ENCODE measurements at places on chromosomes 7 and 10.

DNA sequence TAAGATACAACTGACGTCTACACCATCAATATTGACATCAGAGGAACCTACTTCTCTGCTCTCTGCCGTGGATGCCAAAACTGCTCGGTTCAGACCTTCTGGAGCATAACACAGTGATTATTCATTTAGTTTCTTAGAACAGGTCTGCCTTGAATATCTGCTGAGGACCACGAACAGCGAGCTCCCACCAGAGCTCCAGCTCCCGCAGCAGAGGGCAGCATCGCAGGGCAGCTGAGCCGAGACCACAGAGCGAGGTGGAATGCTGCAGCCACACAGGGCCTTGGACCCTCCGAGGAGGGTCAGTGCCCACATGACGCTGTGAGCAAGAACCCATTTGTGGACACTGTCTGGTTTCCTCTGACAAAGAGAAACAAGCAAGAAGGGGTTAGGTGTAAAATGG is 6.8 kb downstream of the VIPR2 start:
- DNase-seq = no peak

DNA sequence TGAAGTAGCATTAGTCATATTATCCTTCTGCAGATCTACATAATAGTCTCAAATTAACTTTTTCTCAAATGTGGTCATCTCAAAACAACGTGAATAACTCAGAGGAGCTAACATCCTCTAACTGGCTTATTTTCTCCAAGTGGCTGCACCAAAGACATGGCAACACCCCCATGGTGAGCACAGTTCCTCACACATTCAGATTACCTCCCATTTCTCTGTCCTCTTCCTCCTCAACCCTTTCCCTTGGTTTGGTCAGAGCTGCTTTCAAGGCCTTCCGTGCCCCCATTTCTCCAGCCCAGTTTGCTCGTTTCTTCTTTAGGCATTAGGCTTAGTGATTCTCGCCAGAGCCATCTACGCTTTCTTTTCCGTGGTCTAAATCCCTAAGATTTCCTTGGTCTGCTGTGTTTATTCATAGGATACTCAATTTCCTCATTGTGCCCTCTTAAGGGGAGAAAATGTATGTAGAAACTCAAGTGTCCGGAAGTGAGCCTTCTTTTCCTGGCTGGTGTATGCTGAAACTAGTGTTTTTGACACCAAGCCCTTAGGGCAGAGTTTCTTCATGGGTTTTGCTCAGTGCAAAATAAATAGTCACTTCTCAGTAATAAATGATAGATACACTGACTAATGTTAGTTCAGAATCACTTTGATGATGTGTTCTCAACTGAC is 2.6 kb downstream of the MET start:
- no peak for DNase-seq

- no peak for DNase-seq
Measured at GRCh38 chr7:26900251-26900650, 35.9 kb upstream of the SKAP2 start.

DNA sequence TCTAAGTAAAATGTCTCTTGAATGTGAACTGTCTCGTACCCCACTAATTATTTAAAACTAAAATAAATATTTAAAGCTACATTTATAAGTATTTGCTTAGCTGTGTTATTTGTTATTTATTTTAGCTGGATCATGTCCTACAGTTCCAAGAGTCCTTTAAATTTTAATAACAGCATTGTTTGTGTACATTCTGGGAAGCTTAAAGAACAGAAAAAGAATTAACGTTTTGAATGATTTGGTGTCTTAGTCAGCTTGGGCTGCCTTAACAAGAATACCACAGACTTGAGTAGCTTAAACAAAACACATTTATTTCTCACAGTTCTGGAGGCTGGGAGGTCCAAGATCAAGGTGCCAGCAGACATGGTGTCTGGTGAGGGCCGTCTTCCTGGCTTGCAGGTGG is 107.4 kb downstream of the ITIH5 start:
- DNase-seq = no peak

DNA sequence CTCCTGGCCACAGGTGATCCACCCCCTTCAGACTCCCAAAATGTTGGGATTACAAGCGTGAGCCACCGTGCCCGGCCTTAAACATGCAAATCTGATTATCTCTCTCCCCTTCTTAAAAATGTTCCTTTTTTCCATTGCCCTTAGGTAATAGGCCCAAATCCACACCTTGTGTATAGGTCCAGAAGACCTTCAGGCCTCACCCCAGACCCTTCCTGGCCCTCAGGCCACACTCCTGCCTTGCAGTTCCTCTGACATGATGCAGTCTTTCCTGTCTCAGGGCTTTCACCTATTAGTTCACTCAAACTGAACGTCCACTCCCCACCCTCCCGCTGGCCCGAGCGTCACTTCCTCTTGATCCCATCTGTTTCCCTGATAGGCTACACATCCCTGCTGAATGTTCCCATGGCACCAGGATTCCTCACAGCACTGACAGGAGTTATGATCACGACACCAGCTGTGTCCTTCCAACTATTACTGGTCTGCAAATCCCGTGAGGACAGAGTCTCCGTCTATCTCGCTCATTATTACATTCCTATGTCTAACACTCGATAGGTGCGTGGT is 46.4 kb downstream of the DENND2A start:
- DNase-seq = no peak

- DNase-seq = no peak
Measured at GRCh38 chr10:13078912-13079775, 20.8 kb upstream of the OPTN start.

GRCh38 chr10:69715156-69715898 is 85.3 kb downstream of the FAM241B start:
- no peak for DNase-seq

DNA sequence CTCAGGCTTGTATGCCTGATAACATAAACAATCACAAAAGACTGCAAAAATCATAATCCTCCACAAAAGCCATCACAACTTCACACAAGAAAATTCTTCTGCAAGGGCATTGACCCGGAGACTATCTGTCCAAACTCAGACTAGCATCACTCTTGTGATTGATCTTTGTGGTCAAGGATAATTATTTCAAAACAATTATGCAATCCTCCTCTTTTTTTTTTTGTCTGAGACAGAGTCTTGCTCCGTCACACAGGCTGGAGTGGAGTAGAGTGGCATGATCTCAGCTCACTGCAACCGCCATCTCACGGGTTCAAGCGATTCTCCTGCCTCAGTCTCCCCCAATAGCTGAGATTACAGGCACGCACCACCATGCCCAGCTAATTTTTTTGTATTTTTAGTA is 22.2 kb downstream of the CDNF start:
- DNase-seq = no peak

DNA sequence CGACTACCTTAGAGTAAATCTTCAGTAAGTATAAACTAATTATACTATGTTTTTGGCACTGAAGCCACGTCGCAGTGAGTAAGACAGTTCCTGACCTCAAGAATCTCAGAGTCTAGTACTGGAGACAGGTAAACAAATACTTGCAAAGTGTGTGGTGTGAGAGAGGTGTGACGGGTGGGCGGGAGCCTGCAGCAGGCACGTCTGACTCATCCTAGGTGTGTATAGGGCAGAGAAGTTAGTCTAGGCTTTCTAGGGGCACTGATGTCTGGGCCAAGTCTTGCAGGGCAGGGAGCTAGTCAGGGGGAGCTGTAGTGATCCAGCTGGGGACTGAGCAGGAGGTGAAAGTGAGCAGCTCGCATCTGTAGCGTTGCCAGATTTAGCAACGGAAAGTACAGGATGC is 35.9 kb upstream of the SFTPD start:
- DNase-seq = no peak

DNA sequence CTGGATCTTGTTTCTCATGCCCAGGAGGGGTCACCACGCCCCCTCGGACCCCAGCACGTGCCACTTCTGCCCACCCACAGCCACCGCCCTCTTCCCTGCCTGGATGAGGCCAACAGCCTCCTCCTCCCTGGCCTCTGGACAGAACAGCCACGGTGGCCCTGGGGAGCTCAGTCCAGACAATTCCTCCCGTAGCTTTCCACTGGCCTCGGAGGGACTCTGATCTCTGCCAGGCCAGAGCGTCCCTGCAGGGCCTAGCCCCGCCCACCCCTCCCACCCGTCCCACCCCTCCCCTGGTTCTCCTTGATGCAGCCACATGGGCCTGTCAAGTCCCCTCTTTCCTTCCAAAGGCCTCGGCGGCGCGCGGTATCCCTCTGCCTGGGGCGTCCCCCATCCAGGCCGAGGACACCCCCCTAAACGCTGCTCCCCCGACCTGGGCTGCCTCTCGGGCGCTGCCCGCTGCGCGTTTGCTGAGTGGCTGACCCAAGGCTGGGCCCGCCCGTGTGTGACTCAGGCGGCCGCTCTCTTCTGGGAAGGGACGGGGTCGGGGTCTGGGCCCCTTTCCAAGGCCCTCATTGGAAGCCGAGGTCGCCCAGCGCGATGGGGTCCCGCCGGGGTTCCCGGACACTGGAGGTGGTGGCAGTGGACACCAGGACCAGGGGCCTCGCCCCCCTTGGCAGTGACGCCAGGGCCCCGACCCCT is 557 bp downstream of the TMEM120A start:
- no peak for DNase-seq

DNA sequence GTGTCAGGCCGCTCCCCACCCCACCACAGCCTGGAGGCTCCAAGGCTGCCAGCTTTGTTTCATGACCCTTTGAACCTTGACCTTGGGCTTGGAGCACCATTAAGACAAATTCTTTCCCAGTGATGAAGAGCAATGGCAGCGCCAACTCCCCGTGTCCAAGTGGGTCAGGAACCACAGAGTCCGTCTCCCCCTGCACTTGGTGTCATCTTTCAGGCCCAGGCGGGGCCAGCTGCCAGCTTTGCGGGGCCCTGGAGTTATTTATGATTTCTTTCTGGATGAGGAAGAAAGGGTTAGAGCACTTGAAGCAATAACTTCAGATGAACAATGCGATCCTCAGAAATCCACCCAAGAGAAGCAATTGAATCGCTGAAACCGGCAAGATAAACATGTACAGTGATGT is 110.8 kb downstream of the MYL10 start:
- DNase-seq = no peak

GRCh38 chr10:34687434-34688210 is 127.5 kb downstream of the PARD3 start:
- DNase-seq = no peak

GRCh38 chr10:52883996-52884871 is 111.7 kb upstream of the MBL2 start:
- DNase-seq = peak; percentile 4

DNA sequence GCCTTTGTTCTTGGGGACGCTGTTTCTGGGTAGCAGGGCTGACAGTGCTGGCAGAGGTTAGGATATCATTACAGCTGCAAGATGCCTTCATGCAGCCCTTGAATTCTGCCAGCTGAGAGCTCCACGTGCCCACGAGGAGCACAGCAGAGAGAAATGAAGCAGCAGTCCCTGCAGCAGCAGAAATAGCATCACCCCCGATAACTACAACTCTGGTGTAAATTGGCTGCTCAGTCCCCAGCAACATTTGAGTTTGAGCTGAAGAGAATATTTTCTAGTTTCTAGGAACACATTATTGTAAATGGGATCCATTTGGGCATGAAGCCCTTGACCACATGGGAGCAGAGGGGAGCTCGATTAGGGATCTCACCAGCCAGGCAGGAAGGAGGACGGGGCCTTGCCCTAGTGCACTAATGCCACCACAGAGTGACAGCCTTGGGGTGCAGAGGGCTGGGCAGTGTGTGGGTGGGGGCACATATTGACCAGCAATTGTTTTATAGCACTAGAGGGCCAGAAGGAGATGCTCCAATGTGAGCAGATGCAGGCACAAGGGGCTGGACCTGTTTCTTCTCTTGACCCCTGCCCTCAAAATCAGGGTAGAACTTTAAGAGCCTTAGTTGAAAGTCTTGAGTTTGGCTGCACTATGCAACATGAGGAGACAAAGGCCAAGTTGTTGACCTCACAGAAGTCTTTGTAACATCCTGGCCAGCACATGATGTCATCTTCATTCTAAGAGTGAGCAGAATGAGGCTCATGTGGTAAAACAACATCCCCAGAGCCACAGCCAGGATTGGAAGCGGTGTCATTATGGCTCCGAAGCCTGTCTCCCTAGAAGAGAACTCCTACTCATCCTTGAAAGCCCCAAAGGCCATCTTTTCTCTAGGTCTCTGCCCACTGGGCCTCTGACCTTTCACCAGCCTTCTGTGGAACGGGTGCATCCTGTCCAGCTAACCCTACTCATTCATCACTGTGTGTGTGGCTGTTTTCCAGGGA is 52.6 kb downstream of the ADCY1 start:
- DNase-seq = no peak

DNA sequence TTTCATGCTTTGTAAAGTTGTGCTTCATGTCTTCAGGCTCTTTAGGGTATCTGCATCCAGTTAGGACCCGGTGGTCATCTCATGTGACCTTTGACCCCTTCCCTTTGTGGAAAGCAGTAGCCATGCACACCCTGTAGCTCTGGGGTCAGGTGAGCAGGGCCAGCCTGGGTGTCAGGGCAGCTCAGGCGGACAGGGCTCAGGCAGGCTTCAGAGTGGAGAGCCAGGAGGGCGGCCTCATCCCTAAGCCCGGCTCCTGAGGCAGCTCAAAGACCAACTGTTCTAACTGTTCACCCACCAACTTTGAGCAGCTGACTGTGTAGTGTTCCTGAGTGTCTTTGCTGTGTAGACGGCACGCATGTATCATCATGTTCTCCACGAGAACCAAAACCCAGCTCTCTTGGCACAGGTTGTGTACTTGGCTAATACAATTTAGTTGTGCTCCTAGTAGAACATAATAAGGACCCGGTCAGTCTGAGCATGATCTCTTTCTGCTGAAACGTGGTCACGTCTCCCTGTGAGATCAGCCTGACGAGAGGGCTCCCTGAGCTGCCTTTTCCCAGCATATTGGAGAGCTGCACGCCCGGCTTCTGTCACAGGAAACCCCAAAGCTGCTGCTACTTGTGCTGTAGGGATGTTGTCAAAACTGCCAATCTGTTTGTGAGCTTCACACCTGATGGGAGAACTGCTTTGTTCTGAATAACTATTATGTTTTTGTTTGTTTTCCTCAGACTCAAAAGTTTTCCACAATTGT is 30.0 kb downstream of the EEPD1 start:
- no peak for DNase-seq

GRCh38 chr10:1978584-1978983 is 241.3 kb upstream of the ADARB2 start:
- DNase-seq = no peak

- no peak for DNase-seq
Measured at GRCh38 chr10:99560277-99561126, 27.8 kb downstream of the NKX2-3 start.

DNA sequence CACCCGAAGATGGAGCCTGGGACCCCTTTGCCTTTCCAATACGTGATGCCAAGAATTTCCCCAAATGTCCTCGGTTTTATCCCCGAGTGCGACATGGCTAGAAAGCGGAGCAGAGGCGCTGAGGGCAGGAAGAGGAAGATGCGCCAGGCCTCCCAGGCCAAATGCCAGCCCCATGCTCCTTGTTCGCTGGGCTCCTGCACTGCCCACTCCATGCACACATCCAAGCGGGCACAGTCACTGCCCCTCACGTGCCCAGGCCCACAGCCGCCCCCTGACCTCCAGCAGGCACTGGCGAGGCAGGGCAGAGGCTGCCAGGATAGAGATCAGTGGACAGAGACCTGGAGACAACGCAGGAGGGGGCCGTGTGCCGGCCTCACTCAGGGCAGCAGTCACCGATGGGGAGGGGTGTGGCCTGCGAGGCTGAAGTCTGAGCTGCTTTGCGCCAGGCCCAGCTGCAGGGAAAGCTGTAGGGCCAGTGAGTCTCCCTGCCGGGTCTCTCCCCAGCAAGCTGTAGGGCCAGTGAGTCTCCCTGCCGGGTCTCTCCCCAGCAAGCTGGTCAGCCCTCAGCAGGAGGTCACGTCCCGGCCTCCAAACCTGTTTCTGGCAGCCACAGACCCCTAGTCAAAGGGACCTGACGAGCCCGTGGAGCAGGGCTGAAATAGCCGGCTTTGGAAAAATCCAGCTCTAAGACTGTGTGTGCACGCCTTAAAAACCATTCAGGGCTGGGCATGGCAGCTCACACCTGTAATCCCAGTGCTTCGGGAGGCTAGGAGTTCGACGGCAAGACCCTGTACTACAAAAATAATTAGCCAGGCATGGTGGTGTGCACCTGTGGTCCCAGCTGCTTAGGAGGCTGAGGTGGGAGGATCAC is 100.6 kb upstream of the DIP2C start:
- no peak for DNase-seq
